ENCODE measurements at places on chromosomes 12 and 14.

GRCh38 chr14:63421226-63421625 is 102.5 kb upstream of the GPHB5 start:
- DNase-seq = no peak

DNA sequence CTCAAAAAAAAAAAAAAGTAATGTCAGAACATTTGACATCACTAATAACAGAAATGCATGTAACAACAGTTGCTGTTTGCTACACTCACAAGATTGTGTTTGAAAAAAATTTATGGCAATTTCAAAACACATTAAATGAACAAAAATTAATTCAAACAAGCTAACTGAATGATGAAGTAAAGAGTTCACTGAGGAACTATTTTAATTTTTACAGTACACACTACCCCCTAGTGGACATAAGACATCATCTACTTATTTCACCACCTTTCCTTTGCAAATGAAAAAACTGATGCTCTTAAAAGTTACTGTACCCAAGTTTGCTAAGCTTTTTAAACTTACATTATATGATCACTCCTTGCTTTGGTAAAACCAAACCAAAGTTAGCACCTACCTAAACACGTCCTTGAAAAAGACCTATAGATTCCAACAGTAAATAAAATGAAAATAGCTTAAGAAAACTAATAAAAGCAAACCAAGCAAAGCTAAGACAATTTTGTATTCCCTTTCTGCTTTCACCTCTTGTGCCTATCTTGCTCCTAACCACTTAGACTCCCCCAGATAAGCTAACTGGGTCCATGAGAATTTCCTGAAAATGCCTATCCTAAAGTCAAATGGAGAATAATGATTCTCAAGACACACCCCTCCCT is 22.2 kb downstream of the UBE2N start:
- peak; percentile 76 for DNase-seq

GRCh38 chr12:25682421-25682820 is 129.3 kb upstream of the LMNTD1 start:
- no peak for DNase-seq

DNA sequence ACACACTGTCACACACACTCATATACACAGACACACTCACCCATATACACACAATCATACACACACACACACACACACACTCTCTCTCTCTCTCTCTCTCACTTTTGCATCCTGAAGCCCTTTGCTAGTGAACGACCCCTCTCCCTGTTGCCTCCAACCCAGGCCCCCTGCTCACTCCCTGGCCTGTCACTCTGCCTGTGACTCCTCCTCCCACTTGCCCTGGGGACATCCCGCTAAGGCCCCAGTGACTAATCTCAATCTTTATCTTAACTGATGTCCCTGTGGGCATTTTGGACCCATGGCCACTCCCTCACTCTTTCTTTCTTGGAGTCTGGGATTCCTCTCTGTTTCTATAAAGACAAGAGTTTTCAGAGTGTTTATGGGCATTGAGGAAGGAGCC is 10.9 kb upstream of the DLK1 start:
- no peak for DNase-seq

DNA sequence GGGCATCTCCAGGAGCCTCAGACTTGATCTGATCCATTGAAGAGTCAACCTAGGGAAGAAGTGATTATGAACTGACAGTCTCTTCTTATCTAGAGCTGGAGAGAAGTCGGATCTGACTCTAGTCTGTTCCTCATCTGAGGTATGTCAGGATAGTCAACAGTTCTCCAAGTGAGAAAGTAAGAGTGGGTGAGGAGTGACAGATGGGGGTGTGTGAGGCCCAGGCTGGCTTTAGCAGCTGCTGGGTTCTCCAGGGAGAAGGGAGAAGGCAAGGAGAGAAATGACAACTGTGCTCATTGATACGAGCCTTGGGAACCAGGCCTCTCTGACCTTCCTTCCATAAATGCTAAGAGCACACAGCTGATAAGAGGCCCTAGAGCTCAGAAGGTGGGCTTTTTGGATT is 53.3 kb downstream of the IRAK3 start:
- DNase-seq = no peak

GRCh38 chr12:88200029-88200428 is 57.9 kb downstream of the TMTC3 start:
- no peak for DNase-seq

- DNase-seq = peak; percentile 60
Measured at GRCh38 chr14:74618078-74618952, 6.3 kb upstream of the LTBP2 start.

DNA sequence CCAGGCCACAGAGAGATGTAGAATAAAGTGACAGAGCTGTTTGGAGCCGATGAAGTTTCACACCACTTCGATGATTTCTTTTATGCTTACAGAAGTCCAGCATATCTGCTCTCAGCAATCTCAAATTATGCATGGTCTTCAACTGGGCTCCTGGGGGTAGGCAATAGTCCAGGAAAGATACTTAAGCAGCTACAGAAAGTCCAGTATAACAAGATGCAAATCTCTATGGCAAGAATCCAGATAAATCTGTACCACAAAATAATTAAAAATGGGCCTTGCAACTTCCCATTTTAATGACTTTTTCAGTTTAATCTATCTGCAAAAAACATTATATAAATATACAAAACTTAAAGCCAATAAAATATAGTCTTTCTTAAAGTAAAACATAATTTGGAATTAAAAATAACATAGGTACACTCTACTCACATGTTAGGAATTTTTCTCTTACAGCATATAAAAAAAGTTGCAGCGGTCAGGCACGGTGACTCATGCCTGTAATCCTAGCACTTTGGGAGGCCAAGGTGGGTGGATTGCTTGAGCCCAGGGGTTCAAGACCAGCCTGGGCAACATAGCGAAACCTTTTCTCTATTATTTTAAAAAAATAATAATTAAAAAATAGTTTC is 20.5 kb upstream of the RAD51AP1 start:
- peak; percentile 75 for DNase-seq

GRCh38 chr14:96001866-96002497 is 37.2 kb upstream of the C14orf132 start:
- DNase-seq = no peak

- no peak for DNase-seq
Measured at GRCh38 chr12:73124480-73124879, 852.3 kb downstream of the TRHDE start.

DNA sequence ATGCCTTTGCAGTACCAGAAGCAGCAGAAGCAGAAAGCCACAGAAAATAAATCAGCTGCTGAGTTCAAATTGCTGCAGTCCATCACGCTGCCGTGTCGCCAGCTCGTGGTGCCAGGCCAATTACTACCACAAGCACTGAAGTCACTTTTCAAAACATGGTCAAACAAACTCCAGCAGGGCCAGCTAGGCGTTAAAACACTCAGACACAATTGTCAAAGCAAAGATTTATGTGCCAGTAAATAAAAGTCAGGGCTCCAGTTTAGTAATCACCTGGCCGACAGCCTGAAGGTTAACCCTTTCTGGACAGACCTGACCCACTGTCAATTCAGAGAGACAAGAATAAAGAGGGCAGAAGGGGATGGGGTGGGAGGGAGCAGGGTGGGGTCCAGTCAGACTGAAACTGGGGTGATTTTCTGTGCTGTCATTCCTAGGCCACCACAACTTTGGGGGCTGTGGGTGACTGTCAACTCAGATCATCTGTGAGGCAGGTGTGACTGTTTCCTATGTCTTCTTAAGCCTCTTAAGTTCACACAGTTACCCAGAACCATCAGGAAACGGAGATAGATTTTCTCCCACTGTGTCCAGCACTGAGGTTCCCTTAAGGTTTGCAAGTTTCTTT is 109.8 kb upstream of the FUT8 start:
- DNase-seq = no peak

DNA sequence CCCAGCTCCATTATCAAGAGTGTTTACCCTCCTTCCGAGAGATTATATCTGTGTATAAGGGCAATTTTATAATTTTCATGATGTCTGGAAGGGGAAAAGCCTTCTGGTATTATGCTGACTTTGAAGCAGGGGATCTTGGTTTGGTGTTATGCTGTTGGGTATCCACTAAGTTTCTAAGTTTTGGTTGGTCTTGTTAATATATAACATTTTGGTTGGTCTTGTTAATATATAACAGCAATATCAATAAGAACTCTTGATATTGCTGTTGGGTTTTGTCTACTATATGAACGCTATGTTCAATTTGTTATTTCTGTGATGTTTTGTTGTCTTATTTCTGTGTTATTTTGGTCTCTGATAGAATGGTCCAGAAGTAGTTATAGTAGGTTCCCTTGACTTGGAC is 349.2 kb upstream of the LRFN5 start:
- no peak for DNase-seq

GRCh38 chr12:53770281-53770680 is 18.5 kb upstream of the CISTR start:
- DNase-seq = peak; percentile 81

- no peak for DNase-seq
Measured at GRCh38 chr14:55274751-55275150, 3.5 kb downstream of the FBXO34 start.

GRCh38 chr12:116495260-116495659 is 63.9 kb upstream of the MAP1LC3B2 start:
- DNase-seq = peak; percentile 26

GRCh38 chr12:27193854-27194544 is 50.1 kb upstream of the STK38L start:
- no peak for DNase-seq

- no peak for DNase-seq
Measured at GRCh38 chr12:12577786-12578185, 15.1 kb upstream of the DUSP16 start.

GRCh38 chr14:74978416-74978947 is 23.1 kb upstream of the PGF start:
- no peak for DNase-seq

DNA sequence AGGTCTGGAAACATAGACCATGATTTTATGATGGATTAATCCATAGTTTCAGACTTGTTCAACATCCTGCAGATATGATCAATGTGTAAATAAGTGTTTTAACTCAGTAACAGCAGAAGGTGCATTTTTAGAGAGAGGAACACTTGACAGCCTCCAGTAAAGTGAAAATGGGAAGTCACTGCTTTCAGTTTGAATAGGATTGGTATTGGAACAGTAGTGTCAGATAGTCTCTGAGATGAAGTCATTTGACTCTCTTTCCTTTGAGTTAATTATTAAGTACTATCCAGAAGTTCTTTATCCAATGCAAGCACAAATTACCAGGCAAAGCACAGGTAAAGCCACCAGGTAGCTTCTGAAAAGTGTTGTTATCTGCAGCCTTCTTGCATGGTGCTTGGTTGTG is 14.5 kb upstream of the NAV3 start:
- no peak for DNase-seq

GRCh38 chr14:38405851-38406635 is 150.2 kb upstream of the CLEC14A start:
- DNase-seq = no peak

GRCh38 chr14:51860825-51861499 is 550 bp downstream of the GNG2 start:
- no peak for DNase-seq

DNA sequence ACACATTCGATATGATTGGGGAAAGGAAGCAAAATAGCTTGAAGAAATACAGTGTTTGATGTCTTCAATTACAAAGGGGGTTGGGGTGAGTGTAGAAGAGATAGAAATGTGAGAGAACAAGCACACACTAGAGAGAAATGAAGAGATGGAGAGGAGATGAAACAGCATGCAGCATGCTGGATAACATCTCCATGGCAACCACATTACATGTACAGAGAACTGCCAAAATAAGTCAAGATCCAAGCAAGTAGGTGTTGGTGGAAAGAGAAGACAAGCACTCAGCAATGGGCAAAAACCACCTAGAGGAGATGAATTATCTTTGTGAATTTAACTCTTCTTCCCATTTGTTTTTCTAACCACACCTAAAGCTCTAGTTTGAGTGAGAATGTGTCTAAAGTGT is 289.8 kb downstream of the GRIN2B start:
- DNase-seq = no peak

DNA sequence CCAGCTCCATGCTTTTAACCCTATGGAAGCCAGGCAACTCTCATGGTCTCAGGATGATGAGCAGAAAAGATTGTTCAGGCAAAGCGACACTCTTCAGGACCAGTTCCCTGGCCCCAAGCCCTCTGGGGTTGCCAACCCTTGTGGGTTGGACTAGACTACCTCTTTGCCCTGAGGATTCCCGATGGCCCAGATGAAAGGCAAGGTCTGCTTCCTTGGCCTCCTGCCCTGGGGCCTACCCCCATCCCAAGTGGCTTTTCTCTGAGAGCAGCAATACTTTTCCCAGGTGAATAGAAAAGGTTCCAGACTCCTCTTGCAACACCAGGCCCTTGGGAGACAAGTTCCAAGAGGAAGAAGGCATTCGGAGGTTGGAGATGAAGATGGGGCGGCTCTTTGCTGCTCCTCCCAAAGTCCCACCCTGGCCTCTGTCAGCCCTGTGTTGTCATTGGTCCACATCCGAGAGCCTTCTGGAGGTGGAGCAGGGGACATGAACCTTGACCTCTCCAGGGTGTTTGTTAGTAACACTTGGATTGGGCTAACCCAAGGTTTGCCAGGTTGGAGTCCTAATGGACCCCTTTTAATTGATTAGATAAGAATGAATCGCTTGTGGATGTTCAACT is 131.1 kb downstream of the GCH1 start:
- DNase-seq = no peak

GRCh38 chr14:37056473-37056872 is 115.9 kb downstream of the SLC25A21 start:
- no peak for DNase-seq

DNA sequence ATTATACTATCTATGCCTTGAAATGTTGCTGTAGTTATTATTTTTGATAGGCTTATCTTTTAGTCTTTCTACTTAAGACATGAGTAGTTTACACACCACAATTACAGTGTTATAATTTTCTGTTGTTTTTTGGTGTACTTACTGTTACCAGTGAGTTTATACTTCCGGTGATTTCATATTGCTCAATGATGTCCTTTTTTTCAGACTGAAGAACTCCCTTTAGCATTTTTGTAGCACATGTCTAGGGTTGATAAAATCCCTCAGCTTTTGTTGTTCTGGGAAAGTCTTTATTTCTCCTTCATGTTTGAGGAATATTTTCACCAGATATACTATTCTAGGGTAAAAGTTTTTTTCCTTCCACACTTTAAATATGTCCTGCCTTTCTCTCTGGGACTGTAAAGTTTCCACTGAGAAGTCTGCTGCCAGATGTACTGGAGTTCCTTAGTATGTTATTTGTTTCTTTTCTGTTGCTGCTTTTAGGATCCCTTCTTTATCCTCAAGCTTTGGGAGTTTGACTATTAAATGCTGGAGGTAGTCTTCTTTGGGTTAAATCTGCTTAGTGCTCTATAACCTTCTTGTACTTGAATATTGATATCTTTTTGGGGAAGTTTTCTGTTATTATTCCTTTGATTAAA is 41.5 kb upstream of the FERMT2 start:
- no peak for DNase-seq

All from ACHN (cell line).